ENCODE measurements at places on chromosomes 2 and 18. TPM values are rescaled to one million over a fixed set of nuclear protein-coding genes. Genes with fewer than 3 reads are reported as not detected.

Gene CTIF
- total RNA-seq: 5.0 TPM

Gene UGT1A10
- total RNA-seq: not detected

Gene GALR1
- total RNA-seq: under 0.01 TPM

Gene RPIA
- total RNA-seq: 7.9 TPM

Gene ASB18
- total RNA-seq: not detected

Gene POTEJ
- total RNA-seq: not detected

Gene PID1
- total RNA-seq: 2.5 TPM

Gene SIX3
- total RNA-seq: not detected

Gene ELOA2
- total RNA-seq: not detected

Gene REG1B
- not detected for total RNA-seq

Gene CPO
- 0.39 TPM for total RNA-seq

Gene ABCG5
- not detected for total RNA-seq

Gene CCDC148
- 0.52 TPM for total RNA-seq

Gene IL18RAP
- not detected for total RNA-seq

Gene ZRANB3
- total RNA-seq: 13.6 TPM

Gene SRD5A2
- total RNA-seq: not detected

Gene ZNF236
- 2.7 TPM for total RNA-seq

Gene DLGAP1
- not detected for total RNA-seq

Data from H4 (cell line).